Osteocyte (in vitro differentiated cells): ENCODE measurements at places on chromosomes 3 and 15.
A peak's percentile ranks its signal among the peaks of the same experiment; 100 is the strongest.

DNA sequence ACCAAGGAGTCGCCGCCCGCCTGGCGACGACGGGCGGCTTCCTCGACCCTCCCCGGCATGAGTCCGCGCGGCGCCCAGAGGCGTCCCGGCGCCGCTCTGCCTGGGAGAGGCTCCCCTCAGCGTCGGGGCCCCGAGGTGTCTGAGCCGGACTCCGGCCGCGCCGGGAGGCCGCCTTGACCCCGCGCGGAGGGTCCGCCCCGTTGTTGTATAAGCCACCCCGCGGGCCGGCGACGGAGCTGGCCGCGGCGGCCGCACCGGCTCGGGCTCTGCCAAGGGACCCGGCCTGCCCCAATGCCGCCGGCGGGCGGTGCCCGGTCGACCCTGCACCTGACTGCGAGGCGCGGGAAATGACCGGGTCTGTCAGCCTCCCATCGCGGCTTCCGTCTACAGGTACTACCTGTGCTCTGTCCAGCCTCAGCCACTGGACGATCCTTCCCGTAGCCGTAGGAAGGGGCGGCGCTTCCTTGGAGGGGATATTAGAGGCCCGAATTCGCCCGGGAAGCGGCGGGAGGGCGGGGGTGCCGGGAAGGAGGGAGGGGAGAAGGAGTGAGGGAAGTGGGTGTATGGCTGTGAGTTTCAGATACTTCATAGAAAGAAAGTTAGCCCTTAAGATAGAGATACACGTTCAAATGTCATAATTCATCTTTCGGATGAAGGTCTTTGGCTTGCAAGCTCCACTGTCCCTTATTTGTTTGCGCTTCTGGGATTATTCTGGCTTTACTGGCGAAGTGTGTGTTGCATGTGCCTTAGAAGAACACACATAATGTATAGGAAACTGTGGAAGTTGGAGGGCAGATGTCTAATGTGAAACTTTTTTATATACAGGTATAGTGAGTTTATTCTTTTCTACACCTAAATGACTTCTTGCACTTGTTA, 620 bp downstream of the ABHD5 start:
- DNase-seq, result peak; percentile 86

DNA sequence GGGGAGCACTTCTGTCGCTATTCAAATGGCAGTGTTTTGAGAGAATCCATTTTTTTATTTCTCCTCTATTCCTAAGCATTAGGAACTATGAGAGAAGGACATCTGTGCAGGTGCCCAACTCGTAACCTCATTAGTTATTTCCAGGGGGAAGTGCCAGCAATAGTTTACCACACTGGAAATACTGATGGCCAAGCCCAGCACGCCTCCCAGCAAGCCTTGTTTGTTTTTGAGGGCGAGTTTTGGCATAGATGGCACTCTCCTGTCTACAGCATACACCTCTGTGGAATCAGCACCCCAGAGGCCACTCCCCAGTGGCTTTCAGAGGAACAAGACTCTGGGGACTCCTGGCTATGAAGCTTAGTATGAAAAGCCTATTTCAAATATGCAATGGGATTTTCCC, 36.6 kb downstream of the FAN1 start:
- no peak for DNase-seq

DNA sequence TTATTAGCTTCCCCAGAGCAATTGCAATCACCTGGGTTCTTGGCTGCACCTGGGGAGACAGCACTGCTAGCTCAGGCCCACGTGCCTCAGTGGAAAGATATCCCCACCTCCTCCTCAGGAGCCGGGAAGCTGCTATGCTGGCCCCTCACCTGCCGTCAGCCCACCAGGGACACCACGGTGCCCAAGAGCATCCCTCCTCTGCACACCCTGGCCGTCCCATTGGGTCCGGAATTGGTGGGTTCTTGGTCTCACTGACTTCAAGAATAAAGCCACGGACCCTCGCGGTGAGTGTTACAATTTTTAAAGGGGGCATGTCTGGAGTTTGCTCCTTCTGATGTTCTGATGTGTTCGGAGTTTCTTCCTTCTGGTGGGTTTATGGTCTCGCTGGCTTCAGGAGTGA, 72.3 kb upstream of the MEF2A start:
- no peak for DNase-seq

- no peak for DNase-seq
Measured at GRCh38 chr3:55524565-55525244, 37.6 kb upstream of the WNT5A start.

DNA sequence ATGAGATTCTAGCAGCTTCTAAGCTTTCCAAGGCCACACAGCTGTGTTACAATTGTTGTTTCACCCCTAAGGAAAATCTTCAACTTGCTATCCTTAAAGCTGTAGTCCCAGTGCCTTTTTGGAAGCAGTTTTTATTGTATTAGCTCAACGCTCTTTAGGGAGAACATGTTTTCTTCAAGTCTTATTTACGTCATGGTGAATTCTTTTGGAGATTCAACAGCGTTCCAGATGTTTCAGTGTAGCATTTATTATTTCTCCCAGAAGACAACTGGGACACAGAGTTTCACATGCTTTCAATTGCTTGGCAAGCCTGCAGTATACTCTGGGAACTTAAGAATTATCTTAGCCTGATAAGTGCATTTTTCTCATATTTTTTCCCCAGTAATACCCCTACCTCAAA, 888.3 kb downstream of the PLOD2 start:
- DNase-seq, result no peak

- no peak for DNase-seq
Measured at GRCh38 chr3:26132942-26133341, 343.1 kb downstream of the OXSM start.

DNA sequence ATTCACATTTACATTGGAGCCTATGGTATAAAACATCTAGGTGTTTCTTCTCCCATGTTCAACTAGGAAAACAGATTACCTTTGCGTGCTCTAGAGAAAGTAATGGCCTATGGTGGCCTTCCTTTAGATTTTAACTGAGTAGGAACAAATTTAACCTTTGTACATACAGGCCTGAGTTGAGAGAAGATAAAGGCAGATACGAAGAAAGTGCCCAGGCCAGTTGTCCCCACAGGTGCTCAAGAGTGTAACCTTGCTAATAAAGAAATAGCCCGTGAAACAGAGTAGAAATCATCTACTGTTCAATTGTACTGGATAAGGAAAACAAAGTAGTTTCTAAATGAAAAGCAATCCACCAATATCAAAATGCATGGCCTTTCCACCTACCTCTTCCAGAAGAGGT, 6.8 kb upstream of the TSC22D2 start:
- no peak for DNase-seq

GRCh38 chr15:49023354-49023753, 22.9 kb downstream of the SECISBP2L start:
- no peak for DNase-seq

DNA sequence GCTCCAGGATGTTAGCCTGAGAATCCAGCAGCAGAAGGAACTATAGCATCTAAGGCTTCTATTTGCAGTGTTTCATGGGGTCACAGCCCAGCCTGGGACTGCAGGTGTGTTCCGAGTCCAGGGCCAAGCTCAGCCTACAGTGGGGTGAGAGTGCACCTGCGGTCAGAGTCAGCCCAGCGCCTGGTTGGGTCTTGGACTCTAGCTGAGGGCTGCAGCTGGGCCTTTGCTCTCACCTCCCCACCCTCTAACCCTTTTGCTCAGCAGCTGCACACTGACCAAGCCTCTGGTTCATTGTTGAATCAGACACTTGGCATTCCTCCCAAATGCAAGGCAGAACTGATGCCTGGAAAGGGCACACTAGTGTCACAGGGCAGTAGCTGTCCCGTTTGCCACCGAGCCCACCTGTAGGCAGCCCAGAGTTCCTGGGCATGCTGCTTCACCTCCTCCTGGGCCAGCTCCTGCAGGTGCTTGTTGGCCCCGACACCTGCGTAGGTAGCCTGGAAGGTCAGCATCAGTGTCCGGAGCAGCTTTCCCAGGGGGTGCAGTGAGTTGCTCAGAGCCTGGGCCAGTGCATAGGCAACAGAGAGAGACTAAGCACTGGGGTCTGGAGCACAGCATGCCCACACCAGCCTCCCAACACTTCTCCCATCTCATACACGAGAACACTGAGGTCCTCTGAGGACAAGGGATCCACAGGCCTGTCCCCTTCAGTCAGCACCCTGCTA, 17.5 kb downstream of the ALS2CL start:
- no peak for DNase-seq

GRCh38 chr3:194492001-194492400, 5.2 kb upstream of the ATP13A3 start:
- DNase-seq, result no peak

DNA sequence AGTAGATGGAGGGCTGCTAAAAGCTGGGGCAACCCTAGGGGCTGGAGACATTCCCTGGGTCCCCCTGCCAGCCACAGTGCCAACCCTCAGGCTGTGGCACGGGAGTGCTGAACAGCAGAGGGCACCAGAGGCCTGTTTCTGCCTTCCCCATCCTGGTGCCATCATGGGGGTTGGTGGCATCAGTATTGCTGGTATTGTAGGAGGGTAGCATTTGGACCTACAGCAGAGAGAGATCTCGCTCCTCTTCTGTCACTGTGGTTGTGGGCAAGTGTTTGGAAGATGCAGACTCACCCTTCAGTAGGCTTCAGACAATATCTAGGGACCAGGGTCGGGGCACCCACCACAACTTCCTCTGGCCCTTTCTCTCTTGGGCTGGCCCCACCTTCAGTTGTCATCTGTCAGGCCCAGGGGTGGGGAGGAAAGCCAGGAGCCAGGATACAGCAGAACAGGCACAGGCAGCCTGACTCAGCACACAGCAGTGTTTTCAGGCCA, 123.5 kb downstream of the RPLP1 start:
- no peak for DNase-seq

GRCh38 chr3:104397713-104398112, 969.0 kb upstream of the ALCAM start:
- no peak for DNase-seq

- no peak for DNase-seq
Measured at GRCh38 chr15:92130244-92130643, 263.4 kb upstream of the ST8SIA2 start.

DNA sequence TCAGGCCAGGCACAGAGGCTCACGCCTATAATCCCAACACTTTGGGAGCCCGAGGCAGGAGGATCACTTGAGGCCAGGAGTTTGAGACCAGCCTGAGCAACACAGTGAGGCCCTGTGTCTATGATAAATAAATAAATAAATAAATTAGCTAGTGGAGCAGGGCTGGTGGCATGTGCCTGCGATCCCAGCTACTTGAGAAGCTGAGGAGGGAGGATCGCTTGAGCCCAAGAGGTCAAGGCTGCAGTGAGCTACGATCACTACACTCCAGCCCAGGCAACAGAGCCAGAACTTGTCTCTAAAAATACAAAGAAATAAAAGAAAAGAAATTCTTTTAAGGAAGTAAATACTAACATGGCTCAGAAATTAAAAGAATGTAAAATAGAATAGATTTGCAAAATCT, 91.8 kb downstream of the LIPC start:
- DNase-seq, result no peak

DNA sequence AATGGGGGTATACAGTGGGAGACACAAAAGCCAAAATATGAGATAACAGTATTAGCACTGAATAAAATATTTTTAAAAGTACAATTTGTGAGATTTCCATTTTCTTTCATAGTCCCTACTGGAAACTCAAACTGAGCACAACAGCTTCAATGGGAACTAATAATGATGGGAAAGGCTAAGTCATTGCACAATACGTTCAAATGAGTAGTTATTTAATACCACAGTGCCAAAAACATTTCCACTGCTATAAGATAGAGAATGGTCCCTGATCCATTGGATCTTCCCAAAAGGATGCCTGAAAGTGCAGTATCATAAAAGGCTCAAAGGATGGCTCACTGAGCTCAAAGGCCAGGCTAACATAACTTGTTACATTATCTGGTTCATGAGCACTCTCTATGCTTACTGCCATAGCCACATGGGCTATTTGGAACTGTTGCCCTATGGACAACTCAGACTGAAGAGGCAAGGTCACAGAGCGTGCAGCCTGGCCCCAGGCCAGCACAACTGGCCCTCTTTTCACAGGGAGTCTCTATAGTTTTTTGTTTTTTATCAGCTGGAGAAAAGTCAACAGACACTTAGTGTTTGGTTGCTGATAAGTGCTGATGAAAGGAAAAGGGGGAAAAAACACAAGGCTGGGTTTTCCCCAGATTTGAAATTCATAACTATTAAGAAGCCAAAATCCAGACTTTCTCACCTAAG, 54.1 kb upstream of the PPIB start:
- no peak for DNase-seq

DNA sequence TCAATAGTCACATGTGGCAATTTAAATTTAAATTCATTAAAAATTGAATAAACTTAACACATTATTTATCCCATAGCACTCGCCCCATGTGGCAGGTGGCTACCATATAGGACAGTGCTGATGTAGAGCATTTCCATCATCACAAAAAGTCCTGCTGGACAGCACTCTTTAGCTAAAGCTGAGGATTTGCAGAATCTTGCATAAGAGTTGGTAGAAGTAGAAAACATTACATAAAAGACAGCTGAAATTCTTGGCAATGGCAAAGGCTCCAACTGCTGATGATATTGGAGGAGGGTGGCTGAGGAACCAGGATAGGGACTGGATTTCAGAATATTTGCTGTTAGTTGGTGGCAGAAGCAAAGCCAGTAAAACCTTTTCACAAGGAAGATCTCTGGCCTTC, 230.7 kb upstream of the SATB1 start:
- no peak for DNase-seq

- no peak for DNase-seq
Measured at GRCh38 chr3:5560199-5560598, 372.7 kb downstream of the EDEM1 start.

GRCh38 chr15:52005748-52006701, 13.0 kb upstream of the MAPK6 start:
- DNase-seq, result no peak

- DNase-seq, result no peak
Measured at GRCh38 chr15:50906954-50907600, 1.4 kb upstream of the AP4E1 start.

DNA sequence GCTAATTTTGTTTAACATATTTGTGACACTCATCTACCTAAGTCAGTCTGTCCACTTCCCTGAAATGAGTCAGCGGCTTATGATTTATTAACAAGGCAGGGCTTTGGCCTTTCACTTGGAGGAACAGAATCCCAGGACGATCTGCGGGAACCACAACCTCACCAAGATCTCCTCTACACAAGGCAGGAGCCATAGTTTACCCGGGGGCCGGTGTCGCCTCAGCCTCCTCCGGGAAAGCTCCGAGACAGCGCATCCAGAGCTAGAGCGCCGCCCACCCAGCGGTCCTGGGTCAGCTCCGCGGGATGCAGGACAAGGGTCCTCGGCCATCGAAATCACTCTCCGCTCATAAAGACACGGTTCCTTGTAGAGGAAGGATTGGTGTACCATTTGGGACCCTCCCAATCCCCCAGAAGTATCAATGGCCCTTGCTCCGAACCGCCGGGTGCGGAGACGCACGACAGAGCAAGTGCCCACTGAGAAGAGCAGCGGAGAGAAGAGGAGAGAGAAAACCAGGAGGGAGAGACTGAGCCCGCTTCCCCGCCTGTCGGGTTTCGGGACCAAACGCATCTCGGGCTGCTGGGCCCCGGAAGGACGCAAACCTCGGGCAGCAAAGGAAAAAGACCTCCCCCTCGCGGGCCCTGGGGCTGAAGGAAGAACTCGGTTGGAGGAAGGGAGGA, 13.1 kb upstream of the ALCAM start:
- no peak for DNase-seq

- no peak for DNase-seq
Measured at GRCh38 chr3:111012388-111013248, 59.0 kb upstream of the NECTIN3 start.
